ENCODE measurements at places on chromosomes 12 and 14.

GRCh38 chr12:78698747-78699146, 165.8 kb upstream of the SYT1 start:
- peak; percentile 35 for DNase-seq

- DNase-seq = no peak
These were observed 2.4 kb upstream of the SIX6 start for GRCh38 chr14:60506462-60506984.

- DNase-seq = peak; percentile 77
These were observed 36.2 kb downstream of the SYNE3 start for GRCh38 chr14:95480109-95480886.

- no peak for DNase-seq
These were observed 18.3 kb upstream of the VASH1 start for GRCh38 chr14:76742966-76743365.

DNA sequence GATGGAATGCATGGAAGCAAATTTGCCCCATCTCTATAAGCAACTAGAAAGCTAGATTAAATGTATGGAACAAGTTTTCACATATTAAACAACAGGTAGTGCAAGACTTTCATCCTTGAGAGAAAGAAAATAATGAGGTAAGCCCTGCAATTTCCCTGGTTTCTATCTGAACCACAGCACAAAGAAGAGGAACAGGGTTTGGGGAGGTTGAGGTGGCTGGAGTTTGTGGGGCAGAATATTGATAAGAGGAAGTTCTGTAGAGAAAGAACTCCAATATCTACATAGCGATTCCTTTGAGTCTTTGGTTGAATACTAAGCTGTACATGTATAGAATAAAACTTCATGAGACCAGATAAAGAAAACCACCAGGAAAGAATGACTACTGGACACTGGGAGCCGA, 96.3 kb upstream of the CCND2 start:
- no peak for DNase-seq

GRCh38 chr12:117343296-117343695, 18.1 kb downstream of the NOS1 start:
- no peak for DNase-seq

DNA sequence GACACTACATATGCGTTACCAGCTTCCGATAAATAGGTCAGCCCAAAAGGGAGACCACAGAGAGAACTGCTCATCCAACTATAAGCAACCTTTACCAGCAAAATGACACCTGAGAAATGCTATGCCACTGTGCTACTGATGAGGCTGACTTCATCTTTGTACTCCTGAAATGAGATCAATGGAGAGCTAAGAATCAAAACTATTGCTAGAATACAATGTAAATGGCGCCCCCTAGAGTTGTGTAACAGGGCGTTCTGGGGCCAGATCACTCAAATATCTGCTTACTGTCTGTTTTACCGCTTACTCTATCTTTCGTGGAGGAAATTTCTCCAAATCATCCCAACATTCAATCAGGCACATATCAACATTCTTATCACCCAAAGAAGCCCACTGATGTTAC, 4.6 kb downstream of the ZNF384 start:
- peak; percentile 55 for DNase-seq

DNA sequence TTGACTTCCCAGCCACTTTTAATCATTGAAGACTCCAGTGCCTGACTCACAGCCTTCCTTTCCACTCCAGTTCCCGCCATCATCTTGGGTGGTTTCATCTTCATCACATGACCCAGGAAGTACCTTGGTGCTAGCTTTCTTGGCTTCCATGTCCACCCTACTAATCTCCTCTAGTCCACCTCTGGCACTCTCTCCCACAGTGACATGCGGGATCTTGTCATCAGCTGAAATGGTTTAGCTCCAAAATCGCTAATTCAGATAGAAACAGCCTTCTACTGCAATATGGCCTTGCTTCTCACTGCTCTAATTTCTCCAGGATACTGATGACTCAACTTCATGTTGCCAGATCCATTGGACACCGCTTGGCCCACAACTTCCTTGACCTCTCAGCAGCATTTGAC, 24.5 kb downstream of the WDR20 start:
- peak; percentile 28 for DNase-seq

DNA sequence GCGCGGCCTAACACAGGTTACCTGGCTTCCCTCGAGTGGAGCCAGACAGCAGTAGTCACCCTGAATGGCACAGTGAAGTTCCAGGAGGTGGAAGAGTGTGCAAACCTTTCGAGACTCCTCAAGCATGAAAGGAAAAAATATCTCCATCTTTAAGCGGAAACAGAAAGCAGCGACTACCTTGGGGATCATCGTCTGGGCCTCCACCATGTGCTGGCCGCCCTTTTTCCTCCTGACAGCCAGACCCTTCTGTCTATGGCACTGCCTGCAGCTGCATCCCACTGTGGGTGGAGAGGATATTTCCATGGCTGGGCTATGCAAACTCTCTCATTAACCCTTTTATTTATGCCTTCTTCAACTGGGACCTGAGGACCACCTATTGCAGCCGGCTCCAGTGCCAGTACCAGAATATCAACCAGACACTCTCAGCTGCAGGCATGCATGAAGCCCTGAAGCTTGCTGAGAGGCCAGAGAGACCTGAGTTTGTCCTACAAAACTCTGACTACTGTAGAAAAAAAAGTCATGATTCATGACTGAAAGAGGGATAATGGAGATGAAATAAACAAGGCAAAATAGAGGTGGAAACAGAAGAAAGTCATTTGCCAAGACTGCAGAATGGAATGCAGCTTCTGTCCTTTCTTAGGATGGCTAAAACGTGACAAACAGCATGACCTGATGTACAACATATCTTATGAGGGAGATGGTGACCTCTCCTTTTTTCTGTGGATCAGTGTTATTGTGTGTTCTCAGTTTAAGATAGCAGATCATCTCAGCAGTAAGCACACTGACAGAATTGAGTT, 2.4 kb upstream of the HEBP1 start:
- no peak for DNase-seq

GRCh38 chr12:115384391-115384790, 700.4 kb upstream of the TBX3 start:
- DNase-seq = no peak

- no peak for DNase-seq
These were observed 201.0 kb upstream of the GZMB start for GRCh38 chr14:24834956-24835355.

- DNase-seq = peak; percentile 75
These were observed 65.9 kb upstream of the CDKN3 start for GRCh38 chr14:54330876-54331275.

GRCh38 chr14:79668951-79669350, 542.4 kb downstream of the DIO2 start:
- DNase-seq = no peak

DNA sequence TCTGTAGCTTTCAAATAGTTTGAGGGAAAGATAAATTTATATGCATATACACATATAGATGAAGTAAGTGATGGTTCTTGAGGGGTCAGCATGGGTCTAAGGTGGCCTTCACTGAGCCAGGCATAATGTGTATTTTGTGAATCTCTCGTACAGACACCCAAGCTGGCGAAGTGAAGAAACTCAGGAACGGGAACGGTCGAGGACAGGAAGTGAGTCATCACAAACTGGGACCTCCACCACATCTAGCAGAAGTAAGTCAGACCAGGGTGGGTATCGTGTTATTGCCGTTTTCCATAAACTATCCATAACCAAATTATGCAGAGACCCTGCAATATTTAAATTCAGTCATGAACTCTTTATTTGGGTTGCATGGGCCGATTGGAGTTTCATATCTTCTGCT, 15.4 kb upstream of the TNS2 start:
- DNase-seq = no peak

DNA sequence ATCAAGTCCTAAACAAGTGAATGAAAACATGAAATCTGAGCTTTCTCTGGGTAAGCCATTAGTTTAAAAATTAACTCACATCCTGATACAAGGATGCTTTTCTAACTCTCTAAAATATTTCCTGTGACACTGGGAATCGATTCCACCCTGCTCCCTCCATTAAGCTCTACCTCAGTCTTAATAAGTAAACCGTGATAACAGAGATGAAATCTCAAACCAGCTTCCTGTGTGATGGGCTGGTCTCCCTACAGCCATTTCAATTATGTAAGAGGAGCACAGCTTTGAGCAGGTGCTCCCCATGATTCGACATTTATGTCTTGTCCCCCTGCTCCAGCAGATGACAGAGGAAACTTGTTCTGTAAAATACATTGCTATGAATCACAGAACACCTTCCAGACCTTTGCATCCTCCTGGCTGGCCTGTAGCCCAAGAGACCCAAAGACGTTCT, 59.0 kb downstream of the GAS2L3 start:
- no peak for DNase-seq

Data from dermis microvascular lymphatic vessel endothelial cell (primary cell).